HCEC 1CT (cell line): ENCODE measurements at places on chromosomes 12 and 14.

DNA sequence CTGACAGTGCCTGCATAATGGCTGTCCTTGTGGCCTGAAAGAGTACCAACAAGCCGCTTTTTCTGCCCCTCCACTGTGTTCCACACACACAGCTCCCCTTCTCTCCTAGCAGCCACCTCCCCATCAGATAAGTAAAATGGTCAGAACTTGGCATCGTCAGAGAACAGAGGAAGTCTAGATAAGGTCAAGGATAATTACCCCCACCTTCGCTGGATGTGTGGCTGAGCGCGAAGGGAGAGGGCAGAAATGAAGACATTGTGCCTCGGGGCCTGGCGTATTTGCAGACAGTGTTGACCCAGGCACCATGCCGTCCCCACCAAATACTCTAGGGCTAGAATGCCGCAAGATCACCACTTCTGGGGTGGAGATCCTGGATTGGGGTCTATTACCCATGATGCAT is 30.6 kb downstream of the FBXO21 start:
- no peak for DNase-seq

DNA sequence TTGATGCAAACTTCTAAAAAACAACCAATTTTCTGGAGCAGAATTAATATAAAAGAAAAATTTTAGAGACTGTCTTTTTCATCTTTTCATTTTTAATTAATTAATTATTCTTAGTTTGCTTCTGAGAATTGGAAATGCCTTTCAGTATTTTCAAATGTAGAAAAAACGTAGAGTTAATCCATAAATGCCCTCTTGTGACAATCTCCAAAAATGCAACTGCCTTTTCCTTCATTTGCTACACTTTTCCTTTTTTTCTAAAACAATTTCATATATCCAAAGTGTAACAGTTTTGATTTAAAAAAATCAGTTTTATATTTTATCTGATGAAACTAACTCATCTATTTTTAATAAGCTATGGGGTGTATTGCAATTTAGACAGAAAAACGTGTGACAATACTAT is 409.3 kb downstream of the PRKD1 start:
- peak; percentile 30 for DNase-seq

DNA sequence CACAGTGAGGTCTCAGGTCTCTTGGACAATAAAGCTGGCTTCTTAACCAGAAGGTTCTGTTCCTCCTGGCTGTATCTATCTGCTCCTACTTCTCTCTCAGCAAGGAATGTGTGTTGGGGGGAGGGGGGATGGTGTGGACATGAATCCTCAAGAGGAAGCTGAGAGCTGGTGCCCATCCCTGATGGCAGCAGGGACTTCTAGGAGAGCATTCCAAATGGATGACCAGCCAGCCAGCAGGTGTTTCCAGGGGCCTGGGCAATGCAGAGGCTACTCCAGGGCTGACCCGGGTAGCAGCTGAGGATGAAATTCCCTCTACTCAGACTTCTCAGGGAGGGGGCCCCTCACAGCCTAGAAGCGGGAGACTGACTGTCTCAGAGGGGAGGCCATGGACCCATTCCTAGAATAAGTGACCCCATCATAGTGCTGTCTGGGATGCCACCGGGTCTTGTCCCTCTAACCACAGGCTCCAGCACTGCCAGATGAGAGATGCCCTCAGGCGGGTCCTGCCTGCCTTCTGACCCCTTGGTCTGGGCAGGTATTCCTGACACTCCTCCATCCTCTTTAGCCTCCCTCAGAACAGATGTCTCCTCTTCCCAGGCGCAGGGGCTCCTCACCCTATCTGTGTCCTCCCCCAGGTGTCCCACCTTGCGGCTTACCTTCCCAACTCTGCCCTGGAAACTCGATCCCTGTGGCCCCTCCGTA is 1.2 kb downstream of the RAB15 start:
- DNase-seq = no peak

- DNase-seq = no peak
Measured at GRCh38 chr12:108915632-108916133, 35.8 kb downstream of the DAO start.

DNA sequence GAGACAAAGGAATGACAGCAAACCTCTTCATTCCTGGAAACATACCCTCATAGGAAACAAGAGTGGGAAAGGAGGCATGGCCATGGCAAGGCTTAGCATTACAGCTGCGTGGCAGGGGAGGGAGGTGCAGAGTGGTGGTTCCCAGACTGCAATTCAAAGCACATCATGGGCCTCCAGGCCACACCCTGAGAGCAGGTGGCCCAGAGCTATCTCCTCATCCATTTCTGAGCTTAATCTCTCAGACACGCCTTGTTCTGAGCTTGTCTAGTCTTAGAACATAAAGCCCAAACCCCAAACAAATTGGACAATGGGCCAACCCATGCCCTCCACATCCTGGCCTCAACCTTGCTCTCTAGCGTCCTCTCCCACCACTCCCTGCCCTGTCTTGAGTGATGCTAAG is 5.9 kb upstream of the KRT3 start:
- DNase-seq = no peak

- peak; percentile 95 for DNase-seq
Measured at GRCh38 chr14:22536853-22537338, 52.1 kb downstream of the DAD1 start.

DNA sequence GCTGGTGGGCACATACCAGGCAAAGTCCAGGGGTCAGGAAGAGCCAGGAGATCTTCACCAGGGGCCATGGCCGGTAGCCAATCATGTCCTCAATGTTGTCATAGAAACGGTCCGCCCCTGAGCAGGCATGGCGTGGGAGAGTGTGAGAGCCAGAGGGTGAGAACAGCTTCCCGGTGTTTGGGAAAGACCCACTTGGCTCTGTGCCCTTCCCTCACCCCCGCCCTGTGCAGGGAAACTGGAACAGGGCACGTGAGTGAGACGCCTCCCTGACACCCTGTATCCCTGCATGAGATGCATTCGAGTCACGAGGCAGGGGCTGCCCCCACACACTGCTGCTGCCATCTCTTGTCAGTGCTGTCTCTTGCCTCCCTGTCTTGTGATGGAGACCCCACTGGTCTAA is 20.7 kb downstream of the SLC6A12 start:
- no peak for DNase-seq
